ENCODE measurements at places on chromosomes 1 and 21.

DNA sequence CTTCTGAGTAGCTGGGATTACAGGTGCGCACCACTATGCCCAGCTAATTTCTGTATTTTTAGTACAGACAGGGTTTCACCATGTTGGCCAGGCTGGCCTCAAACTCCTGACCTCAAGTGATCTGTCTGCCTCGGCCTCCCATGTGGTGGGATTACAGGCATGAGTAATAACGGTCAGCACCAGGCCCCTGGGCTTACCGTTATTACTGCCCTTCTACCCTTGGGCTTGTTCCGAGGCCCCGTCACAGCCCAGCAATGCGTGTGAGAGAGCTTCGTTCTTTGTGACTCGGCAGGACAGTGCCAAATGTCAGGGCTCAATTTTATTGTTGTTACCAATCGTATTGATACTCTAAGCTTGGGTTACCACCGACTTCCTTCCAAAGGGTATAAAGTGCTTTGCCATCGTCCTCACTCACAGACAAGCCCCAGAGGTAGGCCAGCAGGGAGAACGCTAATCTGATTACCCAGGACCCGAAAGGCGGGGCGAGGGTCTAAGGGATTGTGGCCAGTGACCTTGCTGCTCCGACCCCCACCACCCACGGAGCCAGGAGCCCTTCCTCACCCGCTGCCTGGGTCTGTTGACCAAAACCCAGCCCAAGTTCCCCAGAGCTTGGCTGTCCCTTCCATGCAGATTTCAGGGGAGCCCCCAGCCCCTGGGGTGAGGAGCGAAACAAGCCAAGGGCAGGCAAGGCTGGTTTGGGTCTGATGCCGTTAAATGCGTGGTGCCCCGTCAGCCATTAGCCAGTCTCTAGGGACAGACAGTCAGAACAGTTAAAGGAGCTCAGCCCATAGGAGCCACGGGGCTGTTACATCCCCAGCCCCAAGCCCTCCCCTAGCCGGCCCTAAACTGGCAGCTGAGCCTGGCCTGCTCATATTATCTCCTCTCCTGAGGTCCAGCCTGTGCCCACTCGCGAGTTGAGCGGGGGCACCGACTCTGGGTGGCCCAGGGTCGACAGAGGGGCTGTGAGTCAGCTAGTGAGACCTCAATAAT is 54.9 kb upstream of the CASZ1 start:
- DNase-seq, result no peak

- DNase-seq, result no peak
These were observed 51.1 kb downstream of the LRRC38 start for GRCh38 chr1:13462682-13463081.

GRCh38 chr1:246454655-246455054 is 52.4 kb downstream of the SMYD3 start:
- DNase-seq, result no peak

DNA sequence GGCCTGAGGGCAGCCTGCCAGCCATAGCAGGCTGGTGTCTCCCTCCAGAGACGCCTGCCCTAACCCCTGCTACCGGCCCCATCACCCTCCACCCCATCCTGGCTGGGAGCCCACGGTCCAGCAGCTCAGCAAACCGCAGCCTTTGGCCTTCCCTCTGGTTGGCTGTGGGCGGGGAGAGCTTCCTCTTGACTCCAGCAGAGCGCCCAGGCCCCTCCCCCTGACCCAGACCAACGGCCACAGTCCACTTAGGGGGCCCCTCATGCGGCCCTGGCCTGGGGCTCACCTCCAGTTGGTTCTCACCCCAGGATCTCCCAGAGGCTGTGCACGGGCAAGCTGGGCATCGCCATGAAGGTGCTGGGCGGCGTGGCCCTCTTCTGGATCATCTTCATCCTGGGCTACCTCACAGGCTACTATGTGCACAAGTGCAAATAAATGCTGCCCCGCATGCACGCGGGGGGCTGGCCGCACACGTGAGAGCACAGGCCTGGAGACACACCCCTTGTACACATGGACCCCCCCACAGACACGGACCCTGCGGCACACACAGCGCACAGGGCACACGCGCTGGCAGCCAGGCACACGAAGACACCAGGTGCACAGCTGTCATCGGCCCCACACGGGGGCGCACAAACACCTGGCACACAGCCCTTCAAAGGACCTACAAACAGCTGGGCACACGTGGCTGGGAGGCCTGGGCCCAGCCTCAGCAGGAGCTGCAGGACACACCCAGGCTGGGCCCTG is 3.1 kb downstream of the SMIM1 start:
- peak; percentile 39 for DNase-seq

DNA sequence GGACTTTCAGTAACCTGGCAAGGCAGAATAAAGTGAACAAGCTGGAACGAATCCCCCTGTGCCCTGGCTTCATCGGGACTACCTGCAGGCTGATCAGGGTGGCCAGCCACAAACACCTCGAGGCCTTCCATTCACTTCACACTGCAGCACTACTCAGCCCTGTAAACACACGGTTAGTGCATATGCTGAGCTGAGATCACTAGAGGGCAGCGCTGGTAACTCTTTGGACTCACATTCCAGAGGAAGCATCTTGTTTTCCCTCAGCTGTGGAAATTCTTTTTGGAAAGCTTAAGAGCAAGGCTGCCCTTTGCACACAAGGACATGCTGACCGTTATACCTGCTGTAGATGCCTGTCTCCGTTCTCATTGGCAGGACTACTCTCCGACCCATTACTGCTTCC is 32.1 kb downstream of the PCSK9 start:
- no peak for DNase-seq
